Calu3 (cell line): ENCODE measurements at places on chromosomes 4 and X. TPM values are rescaled to one million over a fixed set of nuclear protein-coding genes. Genes with fewer than 3 reads are reported as not detected.
A peak's percentile ranks its signal among the peaks of the same experiment; 100 is the strongest.

Gene TADA2B
- 15.1 and 15.8 TPM in 2 replicates for total RNA-seq

Gene LGI2
- 0.59 and 0.86 TPM in 2 replicates for total RNA-seq

Gene ZFYVE28
- 1.2 and 2.4 TPM in 2 replicates for total RNA-seq

Gene GSX2
- not detected in 2 replicates for total RNA-seq

Gene VSIG4
- not detected in 2 replicates for total RNA-seq

Gene FGG
- 0.24 TPM in 1 of 2 replicates, not detected in the other for total RNA-seq

Gene SLC49A3
- 0.24 and 0.40 TPM in 2 replicates for total RNA-seq

Gene SLC16A2
- total RNA-seq: 0.59 and 0.76 TPM in 2 replicates

GRCh38 chr4:164946810-164947209 lies 30.6 kb downstream of the TRIM61 start:
- no peak for DNase-seq

GRCh38 chrX:71366674-71367256 lies 608 bp downstream of the TAF1 start:
- peak; percentile 18 for DNase-seq

DNA sequence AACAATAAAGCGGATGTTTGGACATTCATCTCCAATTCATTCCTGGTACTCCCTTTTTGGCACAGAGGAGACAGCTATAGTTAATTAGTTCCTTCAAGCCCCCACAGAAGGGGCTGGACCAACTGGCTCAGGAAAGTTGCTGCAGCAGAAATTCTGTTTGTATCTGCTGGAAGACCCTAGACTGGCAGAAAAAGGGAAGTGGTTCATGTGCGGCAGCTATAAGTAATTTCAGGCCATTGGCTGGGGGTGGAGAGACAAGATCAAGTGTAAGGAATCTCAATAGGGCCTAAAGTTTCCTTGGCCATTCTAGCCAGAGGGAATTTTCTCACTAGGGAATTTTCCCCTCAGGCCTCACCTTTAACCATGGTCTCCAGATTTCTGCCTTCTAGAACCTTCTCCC lies 89.9 kb upstream of the DHX15 start:
- DNase-seq: no peak

- DNase-seq: no peak
These were observed 65.2 kb upstream of the SLC7A11 start for GRCh38 chr4:138307319-138307718.

DNA sequence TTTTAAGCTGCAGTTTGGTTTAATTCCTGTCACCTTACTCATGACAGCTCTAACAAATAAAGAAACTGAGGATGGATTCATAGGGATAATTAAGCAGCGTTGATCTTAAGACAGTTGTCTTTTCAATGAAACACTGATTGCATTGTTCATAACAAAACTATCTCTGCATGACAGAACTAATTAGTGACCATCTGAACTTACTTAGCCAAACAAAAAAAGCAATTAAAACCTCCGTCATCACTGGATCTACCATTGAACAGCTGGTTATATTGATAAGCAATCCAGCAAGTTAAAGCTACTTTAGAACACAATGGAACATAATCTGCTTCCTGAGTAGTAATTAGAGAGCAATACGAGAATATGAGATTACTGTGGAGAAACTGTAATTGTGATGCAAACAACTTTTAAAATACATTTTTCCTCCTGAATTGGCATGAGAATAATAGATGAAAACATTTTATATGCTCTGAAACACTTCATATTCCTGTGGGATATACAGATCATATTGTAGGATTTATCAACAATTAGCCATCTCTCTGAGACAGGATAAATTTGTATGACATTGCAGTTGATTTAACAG lies 2576.8 kb downstream of the PCDH7 start:
- DNase-seq: no peak

- no peak for DNase-seq
These were observed 67.3 kb downstream of the SLC34A2 start for GRCh38 chr4:25722964-25723363.

GRCh38 chr4:72938516-72938915 lies 131.0 kb downstream of the COX18 start:
- DNase-seq: no peak

- no peak for DNase-seq
These were observed 61.6 kb upstream of the TMEM33 start for GRCh38 chr4:41873380-41874295.

DNA sequence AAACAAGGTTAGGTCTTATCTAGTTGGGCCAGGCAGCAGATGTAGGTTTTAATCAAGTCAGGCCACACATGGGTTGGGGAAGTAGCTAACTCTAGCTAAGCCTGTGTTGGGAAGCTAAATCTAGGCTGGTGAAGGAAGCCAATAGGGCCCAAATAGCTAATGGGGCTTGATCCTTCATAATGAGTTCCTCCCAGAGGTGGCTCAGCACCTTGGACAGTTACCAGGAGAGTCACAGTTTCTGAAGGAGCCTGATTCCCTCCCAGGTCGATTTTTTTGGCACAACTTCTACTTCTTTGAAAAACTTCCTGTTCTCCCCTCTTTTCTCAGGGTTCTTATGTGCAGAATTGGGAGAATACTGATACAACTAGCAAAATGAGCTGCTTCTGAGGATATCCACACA lies 242.5 kb upstream of the PRPS2 start:
- DNase-seq: peak; percentile 41

DNA sequence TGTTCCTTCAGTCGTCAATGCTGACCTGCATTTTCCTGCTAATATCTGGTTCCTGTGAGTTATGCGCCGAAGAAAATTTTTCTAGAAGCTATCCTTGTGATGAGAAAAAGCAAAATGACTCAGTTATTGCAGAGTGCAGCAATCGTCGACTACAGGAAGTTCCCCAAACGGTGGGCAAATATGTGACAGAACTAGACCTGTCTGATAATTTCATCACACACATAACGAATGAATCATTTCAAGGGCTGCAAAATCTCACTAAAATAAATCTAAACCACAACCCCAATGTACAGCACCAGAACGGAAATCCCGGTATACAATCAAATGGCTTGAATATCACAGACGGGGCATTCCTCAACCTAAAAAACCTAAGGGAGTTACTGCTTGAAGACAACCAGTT lies 12.6 kb downstream of the TLR8 start:
- DNase-seq: no peak

DNA sequence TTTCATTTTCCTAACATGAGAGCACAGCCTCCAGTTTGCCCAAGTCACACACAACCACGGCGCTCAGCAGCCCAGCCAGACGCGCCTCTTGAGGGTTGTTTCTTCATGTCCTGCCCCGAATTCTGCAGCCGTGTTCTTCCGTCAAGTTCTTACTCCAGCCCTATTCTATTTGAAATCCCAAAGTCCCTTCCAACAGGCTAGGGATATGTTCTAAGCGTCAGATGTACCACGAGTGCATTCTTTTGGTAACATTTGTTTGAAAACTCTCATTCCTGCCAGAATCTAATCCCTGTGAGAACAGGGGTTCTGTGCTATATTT lies 23.1 kb downstream of the ACSL1 start:
- DNase-seq: no peak

DNA sequence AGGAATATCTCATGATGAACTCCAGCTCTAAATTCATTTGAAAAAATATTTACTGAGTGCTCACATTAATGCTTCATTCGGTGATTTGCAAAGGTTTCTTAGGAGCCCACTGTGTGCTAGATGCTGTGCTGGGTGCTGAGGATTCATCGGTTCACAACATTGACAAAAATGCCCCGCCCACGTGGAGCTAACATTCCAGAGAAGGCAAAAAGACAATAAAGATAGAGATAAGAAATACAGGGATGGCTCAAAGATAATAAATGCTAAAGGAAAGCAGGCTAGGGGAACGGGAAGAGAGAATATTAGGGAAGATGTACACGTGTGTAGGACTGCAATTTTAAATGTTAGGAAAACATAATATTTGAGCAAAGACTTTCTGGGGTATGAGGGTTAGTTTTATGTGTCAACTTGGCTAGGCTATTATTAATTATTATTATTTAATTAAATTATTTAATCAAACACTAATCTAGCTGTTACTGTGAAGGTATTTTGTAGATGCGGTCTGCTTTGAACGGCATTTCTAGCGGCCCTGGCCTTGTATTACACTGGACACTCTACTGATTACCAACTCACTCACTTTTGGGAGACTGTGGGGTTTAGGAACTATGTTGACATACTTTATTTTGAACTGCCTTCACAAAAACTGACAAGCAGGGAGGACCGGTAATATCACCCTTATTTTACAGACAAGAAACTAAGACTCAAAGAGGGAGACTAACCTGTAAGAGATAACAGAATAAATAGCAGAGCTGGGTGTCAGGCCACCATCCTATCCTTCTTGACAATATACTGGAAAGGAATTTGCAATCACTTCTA lies 61.9 kb upstream of the IRF2 start:
- no peak for DNase-seq

GRCh38 chr4:177532358-177532757 lies 90.1 kb upstream of the AGA start:
- DNase-seq: no peak

GRCh38 chr4:85151786-85152185 lies 185.3 kb upstream of the WDFY3 start:
- DNase-seq: no peak

GRCh38 chrX:153568451-153569011 lies 30.4 kb downstream of the CCNQ start:
- no peak for DNase-seq

- no peak for DNase-seq
These were observed 572.8 kb upstream of the FAM241A start for GRCh38 chr4:111572470-111572869.

DNA sequence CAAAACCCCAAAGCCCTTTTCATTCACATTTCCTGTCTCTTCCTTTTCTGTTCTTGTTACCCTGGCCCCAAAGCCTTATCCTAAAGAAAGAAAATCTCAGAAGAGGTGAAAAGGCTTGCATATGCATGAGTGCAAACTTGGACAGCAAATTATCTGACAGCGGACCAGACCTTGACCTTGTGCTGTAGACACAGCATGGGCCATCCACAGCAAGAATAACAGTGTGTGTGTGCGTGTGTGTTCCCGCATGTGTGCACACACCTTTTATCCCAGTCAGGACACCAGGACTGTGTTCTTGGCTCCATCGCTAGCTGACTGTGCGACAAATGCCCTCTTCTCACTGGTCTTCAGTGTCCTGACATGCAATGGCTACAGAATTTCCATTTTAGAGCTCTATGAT lies 35.3 kb downstream of the ZBTB49 start:
- no peak for DNase-seq

DNA sequence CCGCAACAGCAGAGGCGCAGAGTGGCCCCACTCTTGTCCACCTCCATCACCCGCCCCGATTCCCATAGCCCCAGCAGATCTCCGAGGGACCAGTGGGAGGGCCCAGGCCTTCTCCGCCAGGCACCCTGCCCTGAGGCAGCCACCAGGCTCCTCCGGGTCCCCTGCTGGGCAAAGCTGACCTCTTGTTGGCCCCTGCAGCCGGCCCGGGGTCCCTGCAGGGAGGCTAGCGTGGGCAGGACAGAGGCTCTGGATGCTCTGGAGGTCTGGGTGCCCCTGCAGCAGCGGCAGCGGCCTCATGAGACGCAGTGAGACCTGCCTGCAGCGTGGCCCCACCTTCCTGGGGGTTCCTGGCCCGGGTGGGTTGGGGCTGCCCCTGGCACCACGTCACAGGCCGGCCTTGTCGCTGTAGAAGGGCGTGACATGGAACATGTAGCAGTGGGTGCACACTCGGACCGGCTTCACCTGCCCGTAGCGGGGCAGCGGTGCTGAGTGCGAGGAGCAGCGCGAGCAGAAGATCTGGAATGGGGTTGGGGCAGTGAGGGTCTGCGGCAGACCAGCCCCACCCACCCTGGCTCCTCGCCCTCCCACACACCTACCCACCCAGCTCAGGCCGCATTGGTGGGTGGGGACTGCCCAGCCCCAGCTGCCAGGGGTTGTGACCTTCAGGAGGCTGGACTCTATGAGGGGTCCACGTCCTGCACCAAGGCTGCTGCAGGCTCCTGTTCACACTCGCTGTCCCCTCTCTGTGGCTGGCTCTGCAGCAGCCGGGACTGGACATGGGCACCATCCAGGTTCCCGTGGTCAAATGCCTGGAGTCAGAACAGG lies 8.6 kb upstream of the MXD4 start:
- no peak for DNase-seq

DNA sequence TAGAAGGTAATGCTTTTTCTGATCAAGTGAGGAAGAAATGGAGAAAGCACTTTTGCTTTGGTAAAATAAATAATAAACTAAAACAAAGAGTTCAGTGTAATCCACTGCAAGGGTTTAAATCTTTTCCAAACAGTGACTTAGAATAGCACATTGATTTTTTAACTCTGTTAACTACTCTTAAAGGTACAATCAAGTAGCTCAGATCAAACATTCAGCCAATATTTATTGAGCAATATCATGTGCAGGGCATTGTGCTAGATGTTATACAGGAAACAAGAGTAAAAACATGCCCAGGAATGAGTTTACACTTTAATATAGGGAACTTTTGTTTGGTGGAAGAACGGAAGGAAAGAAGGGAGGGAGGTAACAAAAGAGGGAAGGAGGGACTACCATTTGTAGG lies 479.8 kb downstream of the KLHL13 start:
- no peak for DNase-seq

- DNase-seq: no peak
These were observed 10.1 kb downstream of the SYNPO2 start for GRCh38 chr4:118898684-118899138.

DNA sequence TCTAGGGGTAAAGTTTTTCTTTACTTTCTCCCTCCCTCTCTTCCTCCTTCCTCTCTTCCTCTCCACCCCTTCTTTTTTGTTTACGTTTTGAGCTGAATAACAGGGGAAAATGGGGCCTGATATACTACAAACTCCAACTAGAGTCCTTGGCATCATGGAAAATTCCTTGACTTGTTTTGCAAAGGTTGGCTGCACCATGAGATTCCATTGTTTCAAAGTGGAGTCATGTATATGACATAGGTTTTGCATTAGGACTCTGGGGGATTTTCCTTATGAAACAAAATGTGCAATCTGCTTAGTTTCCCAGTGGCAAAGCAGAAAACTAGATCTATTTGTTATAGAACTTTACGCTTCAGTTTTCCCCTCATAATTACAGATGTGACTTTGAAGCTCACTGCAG lies 233.5 kb upstream of the PGRMC2 start:
- DNase-seq: no peak

DNA sequence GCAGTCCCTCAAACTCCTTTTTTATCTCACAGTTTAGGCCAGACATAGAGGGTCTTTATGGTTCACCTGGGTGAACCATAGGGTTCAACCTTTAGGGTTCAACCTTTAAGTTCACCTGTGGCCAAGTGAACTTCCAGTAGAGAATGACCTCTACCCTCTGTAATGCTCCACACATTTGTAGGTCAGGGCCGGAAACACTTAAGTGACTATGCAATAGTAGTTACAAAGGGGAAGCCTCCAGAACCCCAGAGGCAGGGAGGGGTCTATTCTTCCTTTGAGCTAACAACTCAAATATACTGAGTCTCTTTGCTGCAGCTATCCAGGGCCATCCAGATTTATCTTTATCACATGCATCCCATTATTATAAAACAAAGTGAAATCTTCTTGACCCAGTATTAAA lies 100.0 kb downstream of the LARP1B start:
- no peak for DNase-seq
